Non-pigmented ciliary epithelial cell (primary cell): ENCODE measurements at places on chromosomes 2 and 18.

GRCh38 chr2:10919771-10920621 lies 8.3 kb downstream of the KCNF1 start:
- DNase-seq = no peak

- peak; percentile 60 for DNase-seq
Measured at GRCh38 chr2:48423376-48423775, 106.6 kb upstream of the STON1 start.

- no peak for DNase-seq
Measured at GRCh38 chr2:81077396-81077795, 772.8 kb upstream of the LRRTM1 start.

- DNase-seq = no peak
Measured at GRCh38 chr2:148704247-148704646, 59.7 kb downstream of the EPC2 start.

DNA sequence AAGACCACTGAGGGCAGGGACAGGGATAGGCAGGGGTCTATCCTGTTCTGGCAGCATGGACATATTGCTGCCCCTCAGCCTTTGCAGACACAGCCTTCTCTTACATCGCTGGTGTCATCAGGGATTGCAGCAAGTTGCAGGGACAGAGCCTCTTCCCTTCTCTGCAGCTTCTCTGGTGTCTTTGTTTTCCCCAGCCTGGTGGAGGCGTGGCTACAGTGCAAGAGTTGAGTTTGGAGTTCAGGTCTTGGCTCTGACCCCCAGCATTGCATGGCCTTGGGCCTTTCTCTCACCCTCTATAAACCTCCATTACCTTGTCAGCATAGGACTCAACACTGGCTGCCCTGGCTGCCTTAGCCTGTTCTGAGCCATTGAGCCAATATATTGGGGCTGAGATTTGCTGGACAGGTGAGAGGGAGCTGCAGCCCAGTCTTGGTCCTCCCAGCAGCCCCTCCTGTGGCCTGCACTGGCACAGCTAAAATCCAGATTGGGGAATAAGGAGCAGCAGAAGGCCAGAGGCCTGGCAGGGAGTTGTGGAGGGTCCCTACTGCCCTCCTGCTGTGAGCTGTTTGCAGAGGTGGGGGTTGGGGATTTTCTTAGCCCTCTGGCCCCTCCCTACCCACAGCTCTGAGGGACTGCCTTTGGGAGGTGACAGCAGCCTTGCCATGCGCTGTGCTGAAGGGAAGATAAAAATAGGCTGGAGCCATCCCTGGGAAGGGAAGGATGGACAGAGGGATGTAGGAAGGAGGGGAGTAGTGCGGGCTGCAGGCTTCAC lies 22.8 kb downstream of the EHD3 start:
- no peak for DNase-seq

- DNase-seq = no peak
Measured at GRCh38 chr2:195672674-195673073, 15.6 kb downstream of the SLC39A10 start.

GRCh38 chr2:44246436-44246835 lies 28.8 kb upstream of the SLC3A1 start:
- DNase-seq = no peak

GRCh38 chr2:55493220-55493619 lies 26.3 kb upstream of the CFAP36 start:
- no peak for DNase-seq

- DNase-seq = peak; percentile 3
Measured at GRCh38 chr18:71831039-71831438, 713.1 kb downstream of the CBLN2 start.

- no peak for DNase-seq
Measured at GRCh38 chr18:11587432-11587831, 22.0 kb upstream of the SLC35G4 start.
